NCI-H1436 (cell line): ENCODE measurements at places on chromosomes 6 and 20.

DNA sequence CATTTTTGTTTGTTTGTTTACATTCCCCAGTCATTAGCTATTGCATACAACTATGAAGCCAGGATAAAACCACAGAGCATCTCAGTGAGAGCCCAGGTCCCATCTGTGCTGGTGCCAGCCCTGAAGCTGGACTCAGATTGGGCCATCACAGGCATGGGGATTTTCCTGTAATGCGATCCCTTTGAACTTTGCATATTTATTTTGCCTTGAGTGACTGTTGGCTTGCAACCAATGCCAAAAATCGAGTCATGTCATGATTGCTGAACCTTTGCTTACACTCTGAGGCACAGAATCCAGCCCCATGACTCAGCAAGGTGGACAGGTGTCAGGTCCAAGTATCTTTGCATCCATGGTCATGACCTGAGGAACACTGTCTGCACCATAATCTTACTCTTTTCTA is 46.2 kb upstream of the GGTLC1 start:
- DNase-seq, result no peak

DNA sequence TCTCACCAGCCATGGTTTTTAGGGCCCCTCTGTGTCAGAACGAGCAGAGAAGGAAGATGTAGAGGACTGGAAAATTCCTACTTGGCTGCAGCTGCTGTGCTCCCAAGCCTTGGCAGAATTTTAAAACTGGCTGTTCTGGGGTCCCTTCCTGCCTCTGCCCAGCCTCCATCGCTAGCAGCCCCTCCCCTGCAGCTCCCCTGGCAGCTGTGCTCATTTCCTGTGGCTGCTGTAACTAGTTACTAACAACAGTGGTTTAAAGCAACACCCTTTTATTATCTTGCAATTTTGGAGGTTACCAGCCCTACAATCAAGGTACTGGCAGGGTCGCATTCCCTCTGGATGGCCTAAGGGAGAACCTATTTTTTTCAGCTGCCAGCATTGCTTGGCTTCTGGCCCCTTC is 3.7 kb upstream of the CST11 start:
- no peak for DNase-seq

DNA sequence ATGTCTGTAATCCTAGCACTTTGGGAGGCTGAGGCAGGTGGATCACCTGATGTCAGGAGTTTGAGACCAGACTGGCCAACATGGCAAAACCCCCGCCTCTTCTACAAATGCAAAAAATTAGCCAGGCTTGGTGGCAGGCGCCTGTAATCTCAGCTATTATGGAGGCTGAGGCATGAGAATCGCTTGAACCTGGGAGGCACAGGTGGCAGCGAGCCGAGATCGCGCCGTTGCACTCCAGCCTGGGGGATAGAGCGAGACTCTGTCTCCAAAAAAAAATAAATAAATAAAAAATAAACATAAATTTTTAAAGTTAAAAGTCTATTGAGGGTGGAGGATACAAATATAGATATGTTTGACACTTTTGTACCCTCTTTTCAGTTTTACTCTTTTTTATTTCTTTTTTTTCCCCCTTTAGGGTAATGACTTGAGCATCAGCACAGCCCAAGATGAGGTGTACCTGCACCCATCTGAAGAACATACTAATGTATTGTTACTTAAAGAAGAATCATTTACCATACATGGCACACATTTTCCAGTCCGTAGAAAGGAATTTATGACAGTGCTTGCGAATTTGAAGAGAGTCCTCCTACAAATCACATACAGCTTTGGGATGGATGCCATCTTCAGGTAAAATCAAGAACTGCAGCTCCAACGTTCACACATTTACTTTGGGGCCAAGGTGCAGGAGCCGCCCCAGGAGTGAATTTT is 368.9 kb downstream of the LAMA2 start:
- DNase-seq, result no peak

GRCh38 chr6:93243231-93243778 is 176.1 kb downstream of the EPHA7 start:
- DNase-seq, result no peak

- DNase-seq, result no peak
These were observed 27.5 kb downstream of the SASH1 start for GRCh38 chr6:148370176-148370575.

- no peak for DNase-seq
These were observed 16.5 kb upstream of the WFDC2 start for GRCh38 chr20:45452772-45453691.

- DNase-seq, result no peak
These were observed 39.6 kb downstream of the KIAA0319 start for GRCh38 chr6:24606200-24606930.

DNA sequence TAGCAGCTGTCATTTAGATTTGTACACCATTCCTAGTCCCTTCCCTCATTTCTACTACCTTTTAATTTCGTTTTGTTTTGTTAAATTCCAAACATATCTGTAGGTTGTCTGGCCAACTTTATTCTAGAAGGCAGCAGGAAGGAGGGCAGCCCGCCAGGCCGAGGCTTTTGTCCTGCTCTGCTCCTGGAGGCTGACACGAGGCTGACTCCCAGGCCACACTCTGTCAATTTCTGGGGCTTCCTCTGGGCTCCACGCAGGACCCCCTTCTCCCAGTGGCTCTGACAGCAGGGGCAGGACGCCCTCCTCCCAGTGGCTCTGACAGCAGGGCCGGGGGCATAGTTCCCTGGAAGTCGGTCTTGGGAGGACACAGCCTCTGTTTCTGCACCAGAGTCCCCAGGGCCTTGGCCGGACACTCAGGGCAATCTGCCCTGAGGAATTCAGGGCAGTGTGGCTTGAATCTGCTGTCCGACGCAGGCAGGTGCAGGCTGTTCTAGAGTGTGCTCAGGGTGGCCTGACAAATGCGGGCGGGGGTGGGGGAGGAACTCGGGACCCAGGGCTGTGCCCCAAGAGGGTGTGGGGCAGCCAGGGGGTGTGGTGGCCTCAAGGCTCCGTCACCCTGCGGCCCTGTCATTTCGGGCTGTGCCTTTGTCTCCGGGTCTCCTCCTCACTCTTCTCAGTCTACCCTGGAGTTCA is 11.8 kb downstream of the SMOC2 start:
- no peak for DNase-seq

- no peak for DNase-seq
These were observed 4.1 kb downstream of the CCDC170 start for GRCh38 chr6:151497905-151498304.

DNA sequence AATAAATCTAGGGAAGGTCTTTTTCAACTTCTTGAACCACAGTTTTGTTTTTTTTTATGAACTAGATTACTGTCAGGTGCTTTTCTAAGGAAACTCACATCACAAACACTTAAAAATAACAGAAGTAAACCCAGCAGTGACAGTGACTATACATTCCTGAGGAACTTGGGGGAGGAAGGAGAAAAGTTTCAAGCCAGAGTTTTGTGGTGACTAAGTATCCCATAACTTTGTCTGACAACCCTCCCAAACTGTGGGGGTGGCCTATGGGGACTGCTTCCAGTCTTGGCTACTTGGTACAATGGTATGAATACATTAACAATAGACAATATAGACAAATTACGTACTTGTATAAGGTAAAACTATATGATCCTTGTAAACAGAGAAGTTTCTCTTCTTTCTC is 202.5 kb upstream of the MAN1A1 start:
- DNase-seq, result no peak

- DNase-seq, result no peak
These were observed 106.4 kb downstream of the MBOAT1 start for GRCh38 chr6:20105838-20106237.

GRCh38 chr6:95364016-95364604 is 213.2 kb upstream of the MANEA start:
- peak; percentile 50 for DNase-seq

GRCh38 chr6:118774581-118774980 is 119.4 kb upstream of the ASF1A start:
- no peak for DNase-seq

- no peak for DNase-seq
These were observed 79.0 kb upstream of the LAMA2 start for GRCh38 chr6:128803911-128804310.

- no peak for DNase-seq
These were observed 3.5 kb upstream of the RAMACL start for GRCh38 chr6:166589786-166590574.

DNA sequence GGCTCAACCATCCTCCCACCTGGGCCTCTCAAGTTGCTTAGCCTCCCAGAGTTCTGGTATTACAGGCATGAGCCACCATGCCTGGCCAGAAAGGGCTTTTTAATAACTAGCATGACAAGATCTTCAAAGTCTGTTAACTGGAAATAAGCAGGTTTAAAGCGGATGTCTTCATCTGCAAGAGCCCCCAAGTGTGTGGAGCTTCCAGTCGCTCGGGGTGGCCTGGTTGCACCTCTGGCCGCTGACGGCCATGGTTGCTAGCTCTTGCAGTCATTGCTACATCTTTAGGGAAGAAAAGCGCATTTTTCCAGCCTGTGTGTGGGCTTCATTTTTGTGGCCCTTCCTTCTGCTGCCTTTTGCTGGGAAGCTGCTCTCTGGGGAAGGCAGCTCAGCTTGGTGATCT is 7.8 kb downstream of the ARFGAP1 start:
- DNase-seq, result no peak

DNA sequence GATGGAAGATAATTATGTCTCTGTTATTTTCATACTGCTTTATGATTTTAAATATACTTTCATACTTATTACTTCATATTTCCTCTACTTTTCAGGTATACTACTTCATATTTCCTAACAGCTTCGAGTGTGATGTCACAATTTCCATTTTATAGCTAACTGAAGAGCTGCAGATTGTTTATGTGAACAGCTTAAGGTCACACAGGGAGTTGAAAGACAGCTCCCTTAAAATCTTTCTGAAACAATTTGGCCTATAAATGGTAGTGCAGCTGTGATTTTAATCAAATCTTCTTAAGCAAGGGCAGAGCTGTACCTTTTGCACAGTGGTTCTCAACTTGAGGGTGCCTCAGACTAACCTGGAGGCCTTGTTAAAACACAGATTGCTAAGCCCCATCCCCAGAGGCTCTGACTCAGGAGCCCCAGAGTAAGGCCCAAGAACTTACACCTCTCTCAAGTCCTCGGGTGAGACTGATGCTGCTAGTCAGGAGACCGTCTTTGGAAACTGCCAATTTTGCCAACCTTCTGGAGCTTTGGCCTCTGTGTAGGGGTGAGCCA is 347.0 kb upstream of the HSF2 start:
- no peak for DNase-seq

- DNase-seq, result no peak
These were observed 20.2 kb upstream of the CD93 start for GRCh38 chr20:23106271-23106851.

- no peak for DNase-seq
These were observed 57.6 kb downstream of the CBLN4 start for GRCh38 chr20:55947701-55948100.

GRCh38 chr20:3658019-3658715 is 5.0 kb downstream of the GFRA4 start:
- DNase-seq, result no peak

GRCh38 chr6:42898891-42899361 is 16.9 kb upstream of the PTCRA start:
- DNase-seq, result peak; percentile 69

GRCh38 chr6:97073903-97074302 is 149.4 kb downstream of the KLHL32 start:
- DNase-seq, result no peak

GRCh38 chr6:161353208-161353613 is 79.3 kb upstream of the AGPAT4 start:
- DNase-seq, result no peak

- no peak for DNase-seq
These were observed 5.1 kb upstream of the BPI start for GRCh38 chr20:38298768-38299288.

DNA sequence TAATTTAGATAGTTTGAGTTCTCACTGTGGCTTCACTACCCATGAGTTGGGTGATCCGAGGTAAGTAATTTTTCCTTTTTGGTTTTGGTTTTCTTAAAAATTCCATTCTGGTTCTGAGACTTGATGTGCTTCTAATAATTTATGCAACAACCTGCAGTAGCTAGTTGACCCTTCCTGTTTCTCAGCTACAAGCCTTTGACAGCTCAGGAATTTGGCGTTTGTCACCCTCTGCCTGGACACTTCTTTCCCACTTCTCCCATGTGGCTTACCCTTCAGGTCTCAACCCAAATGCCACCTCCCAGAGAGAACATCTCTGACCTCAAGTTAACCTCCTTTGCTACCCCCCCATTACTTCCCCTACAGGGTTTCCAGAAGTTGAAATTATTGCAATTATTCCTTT is 49.7 kb upstream of the TSHZ2 start:
- DNase-seq, result no peak

DNA sequence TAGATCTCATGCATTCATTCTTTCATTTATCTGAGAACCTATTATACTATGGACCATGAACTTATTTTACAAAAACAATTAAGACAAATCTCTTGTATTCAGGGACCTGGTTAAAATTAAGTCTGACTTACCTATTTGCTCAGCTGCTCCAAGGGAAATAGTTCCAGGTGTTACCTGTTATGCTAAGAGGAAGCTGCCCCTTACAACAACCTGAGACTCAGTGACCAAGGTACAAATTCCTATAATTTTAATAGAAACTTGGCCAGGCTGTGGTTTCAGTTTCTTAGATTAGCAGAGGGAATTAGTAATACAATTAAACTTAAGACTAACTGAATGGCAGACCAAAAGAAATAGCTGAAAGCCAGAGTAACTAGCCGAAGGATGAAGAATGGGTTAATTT is 48.2 kb upstream of the GMPR start:
- DNase-seq, result no peak

DNA sequence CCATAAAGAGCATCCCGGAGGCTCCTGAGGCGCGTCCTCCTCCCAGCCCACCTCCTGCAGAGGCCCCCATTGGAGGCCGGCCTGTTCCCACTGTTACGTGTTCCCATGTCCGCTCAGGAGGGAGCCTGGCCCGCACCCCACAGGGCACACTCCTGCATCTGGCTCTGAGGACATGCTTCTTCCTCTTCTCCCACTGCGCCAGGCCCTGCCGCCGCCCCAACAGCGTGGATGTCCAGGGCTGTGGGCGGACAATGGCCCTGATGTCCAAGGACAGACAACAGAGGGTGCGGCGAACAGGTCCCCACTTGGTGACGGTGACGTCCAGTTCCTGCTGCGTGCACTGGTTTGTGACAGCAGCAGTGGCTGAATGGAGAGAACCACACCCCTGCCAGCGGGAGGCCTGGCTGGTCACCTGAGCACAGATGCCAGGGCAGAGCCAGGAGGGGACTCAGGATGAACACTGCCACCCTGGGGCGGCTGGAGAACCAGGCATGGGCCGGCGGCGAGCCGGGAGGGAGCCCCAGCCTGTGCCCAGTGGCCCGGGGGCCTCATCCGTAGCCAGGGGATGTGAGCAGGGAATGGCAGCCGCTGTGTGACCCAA is 26.6 kb downstream of the FRMD1 start:
- DNase-seq, result no peak

- DNase-seq, result no peak
These were observed 16.8 kb downstream of the IL22RA2 start for GRCh38 chr6:137156650-137157049.

GRCh38 chr6:105215506-105215905 is 35.7 kb upstream of the POPDC3 start:
- DNase-seq, result no peak
